ENCODE measurements at places on chromosomes 11 and 22. TPM values are rescaled to one million over a fixed set of nuclear protein-coding genes. Genes with fewer than 3 reads are reported as not detected.

Gene GRIA4
- total RNA-seq, result not detected

Gene APLNR
- not detected for total RNA-seq

Gene GUCY1A2
- under 0.01 TPM for total RNA-seq

Gene TBX10
- total RNA-seq, result not detected
